A549 treated with Hydrocortisone at 1 μM for 4 hours (cell line): ENCODE measurements at places on chromosomes 2 and 18. TPM values are rescaled to one million over a fixed set of nuclear protein-coding genes. Genes with fewer than 3 reads are reported as not detected.

GLB1L gene
- total RNA-seq, result 6.2 to 7.6 TPM (median 6.9 TPM) in 5 replicates

CCDC150 gene
- 3.6 to 6.6 TPM (median 5.3 TPM) in 5 replicates for total RNA-seq

ZNF385B gene
- 0.21 to 0.22 TPM in 2 of 5 replicates, not detected in the others for total RNA-seq

C1D gene
- total RNA-seq, result 34.7 to 54.7 TPM (median 37.2 TPM) in 5 replicates

RGPD4 gene
- 0.03 to 0.07 TPM (median 0.05 TPM) in 4 of 5 replicates, not detected in the other for total RNA-seq

ALK gene
- total RNA-seq, result 0.02 TPM in 1 of 5 replicates, not detected in the others

UGT1A5 gene
- 0.08 to 0.13 TPM in 2 of 5 replicates, not detected in the others for total RNA-seq

REV1 gene
- 9.3 to 12.8 TPM (median 11.9 TPM) in 5 replicates for total RNA-seq

LRATD1 gene
- total RNA-seq, result 0.05 to 0.10 TPM (median 0.10 TPM) in 5 replicates

NT5C1B gene
- total RNA-seq, result not detected in 5 replicates

MAP3K19 gene
- not detected in 5 replicates for total RNA-seq

C2orf80 gene
- total RNA-seq, result not detected in 5 replicates

SP140L gene
- 2.4 to 4.1 TPM (median 3.2 TPM) in 5 replicates for total RNA-seq

TMSB10 gene
- 9,637 to 10,481 TPM (median 10,011 TPM) in 5 replicates for total RNA-seq

MRPL53 gene
- total RNA-seq, result 84.4 to 153 TPM (median 139 TPM) in 5 replicates

AQP12B gene
- not detected in 5 replicates for total RNA-seq

SERPINB13 gene
- total RNA-seq, result not detected in 5 replicates

ATF2 gene
- total RNA-seq, result 15.1 to 20.6 TPM (median 19.0 TPM) in 5 replicates

ZNF804A gene
- not detected in 5 replicates for total RNA-seq

CFAP53 gene
- 0.10 to 0.38 TPM (median 0.30 TPM) in 5 replicates for total RNA-seq

LRRTM1 gene
- not detected in 5 replicates for total RNA-seq

OTOS gene
- not detected in 5 replicates for total RNA-seq

SCYGR4 gene
- total RNA-seq, result not detected in 5 replicates

THSD7B gene
- not detected in 5 replicates for total RNA-seq

CNDP1 gene
- not detected in 5 replicates for total RNA-seq

DPP10 gene
- total RNA-seq, result not detected in 5 replicates

TUBA4B gene
- 0.15 to 0.33 TPM (median 0.20 TPM) in 5 replicates for total RNA-seq
